ENCODE measurements at places on chromosomes 6 and 20. TPM values are rescaled to one million over a fixed set of nuclear protein-coding genes. Genes with fewer than 3 reads are reported as not detected.
A peak's percentile ranks its signal among the peaks of the same experiment; 100 is the strongest.

Gene DACT2
- polyA plus RNA-seq = 6.2 TPM

Gene PDE7B
- 0.38 TPM for polyA plus RNA-seq

Gene ADGRF1
- polyA plus RNA-seq = 0.08 TPM

Gene ZNF334
- polyA plus RNA-seq = 11.6 TPM

Gene NOTCH4
- polyA plus RNA-seq = 45.2 TPM

Gene BPHL
- 19.5 TPM for polyA plus RNA-seq

Gene KHDRBS2
- polyA plus RNA-seq = not detected

Gene EEF1A2
- 28.2 TPM for polyA plus RNA-seq

Gene PCMTD2
- polyA plus RNA-seq = 22.2 TPM

Gene ABT1
- 10.2 TPM for polyA plus RNA-seq

- DNase-seq = peak; percentile 64
Observed at GRCh38 chr20:31560094-31560745, 44.9 kb upstream of the ID1 start.

DNA sequence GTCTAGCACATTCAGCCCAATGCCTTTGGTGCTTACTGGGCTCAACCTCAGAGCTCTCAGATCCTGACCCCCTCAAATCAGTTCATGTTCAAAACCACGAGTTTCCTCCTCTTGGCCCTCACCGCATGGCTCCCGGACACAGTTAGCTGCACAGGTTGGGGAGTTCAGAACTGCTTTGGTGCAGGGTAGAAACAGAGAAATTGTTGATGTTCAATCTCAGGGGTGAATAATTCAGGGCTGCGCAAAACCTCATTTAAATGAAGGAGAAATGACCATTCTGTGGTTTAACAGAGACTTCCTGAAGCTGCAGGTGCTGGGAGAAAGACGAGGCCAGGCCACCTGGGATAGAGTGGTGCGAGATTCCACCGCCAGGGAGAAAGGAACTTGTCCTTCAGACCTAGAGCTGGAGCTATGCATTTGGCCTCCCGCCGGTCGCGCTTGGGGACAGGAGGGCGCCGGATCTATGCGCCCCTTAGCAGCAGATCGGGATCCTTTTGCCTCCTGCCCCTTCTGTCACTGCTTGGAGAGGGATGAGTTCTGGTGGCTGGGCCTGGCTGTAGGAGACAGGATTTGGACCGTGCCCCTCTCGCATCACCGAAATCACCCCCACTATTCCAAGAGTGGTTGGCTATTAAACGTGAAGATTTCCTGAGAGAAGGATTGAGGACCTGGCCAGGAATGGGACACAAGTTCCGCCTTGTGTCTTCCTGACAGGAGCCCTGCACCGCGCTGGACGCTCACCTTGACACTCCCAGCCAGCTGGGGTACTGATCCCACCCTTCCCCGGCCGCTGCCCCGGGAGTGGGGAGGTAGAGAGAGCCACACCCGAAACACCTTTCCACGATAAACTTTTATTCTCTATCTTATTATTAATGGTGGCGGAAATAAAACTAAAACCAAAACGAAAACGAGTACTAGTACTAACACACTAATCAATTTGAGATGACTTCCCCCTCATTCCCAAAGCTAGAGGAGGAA, 767 bp upstream of the PAX1 start:
- DNase-seq = no peak

DNA sequence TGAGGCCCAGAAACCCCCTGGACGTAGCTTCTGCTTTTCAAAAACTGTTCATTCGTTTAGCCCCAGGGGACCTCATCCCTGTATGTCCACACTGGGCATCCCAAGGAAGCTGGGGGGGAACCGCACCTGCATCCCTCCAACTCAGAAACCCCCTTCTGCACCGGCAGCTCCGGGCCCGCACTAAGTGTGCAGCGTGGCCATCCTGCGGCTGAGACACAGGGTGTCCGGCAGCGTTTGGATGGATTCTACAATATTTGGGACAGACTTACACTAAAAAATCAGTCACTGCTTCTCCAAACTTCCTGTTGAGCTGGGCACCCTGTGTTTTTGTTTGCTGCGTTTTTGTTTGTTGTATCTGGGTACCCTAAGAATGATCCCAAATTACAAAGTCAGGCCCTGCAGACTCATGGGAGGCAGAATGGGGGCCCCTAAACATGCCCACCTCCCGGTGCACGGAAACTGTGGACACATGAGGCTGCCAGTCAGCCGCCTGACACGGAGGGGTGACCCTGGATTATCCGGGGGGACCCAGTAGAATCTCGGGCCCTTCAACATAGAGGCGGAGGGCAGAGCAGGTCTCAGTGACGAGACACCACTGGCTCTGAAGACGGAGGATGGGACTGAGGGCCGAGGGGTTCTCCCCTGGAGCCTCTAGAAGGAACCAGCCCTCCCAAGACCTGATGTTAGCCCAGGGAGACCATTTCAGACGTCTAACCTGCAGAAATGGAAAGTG, 88.2 kb upstream of the BHLHE23 start:
- no peak for DNase-seq

- peak; percentile 69 for DNase-seq
Observed at GRCh38 chr6:41066867-41067304, 5.3 kb downstream of the OARD1 start.

DNA sequence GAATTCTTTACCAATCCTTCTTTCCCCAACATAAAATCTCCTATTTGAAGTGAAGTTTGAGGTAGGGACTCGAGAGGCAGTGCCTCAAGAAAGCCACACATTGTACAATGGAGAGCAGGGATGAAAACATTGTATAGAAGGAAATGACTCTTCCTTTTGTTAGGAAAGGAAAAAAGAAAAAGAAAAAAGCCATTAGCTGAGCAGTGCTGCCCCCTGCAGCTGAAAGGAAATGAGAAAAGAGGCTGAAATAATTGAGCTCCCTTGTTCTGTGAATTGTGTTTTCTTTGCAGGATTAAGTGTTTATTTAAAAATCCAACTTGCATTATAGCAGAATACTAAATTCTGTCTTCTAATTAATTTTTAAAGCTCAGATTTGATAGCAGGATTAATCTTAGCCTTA, 162.9 kb upstream of the SASH1 start:
- no peak for DNase-seq

GRCh38 chr6:82095091-82095490, 152.5 kb downstream of the IBTK start:
- DNase-seq = no peak

DNA sequence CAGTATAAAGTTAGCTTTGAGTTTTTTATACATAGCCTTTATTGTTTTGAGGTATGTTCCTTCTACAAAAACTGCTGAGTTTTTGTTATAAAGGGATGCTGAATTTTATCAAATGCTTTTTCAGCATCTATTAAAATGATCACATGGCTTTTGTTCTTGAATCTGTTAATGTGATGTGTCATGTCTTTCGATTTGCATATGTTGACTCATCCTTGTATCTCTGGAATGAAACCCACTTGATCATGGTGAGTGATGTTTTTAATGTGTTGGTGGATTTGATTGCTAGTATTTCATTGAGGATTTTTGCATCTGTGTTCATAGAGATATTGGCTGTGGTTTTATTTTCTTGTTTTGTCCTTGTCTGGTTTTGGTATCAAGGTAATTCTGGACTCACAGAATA, 24.7 kb upstream of the BLCAP start:
- no peak for DNase-seq

- DNase-seq = no peak
Observed at GRCh38 chr6:165599121-165599520, 63.9 kb downstream of the PDE10A start.

GRCh38 chr6:29825848-29826247, 1.8 kb upstream of the HLA-G start:
- DNase-seq = no peak

- no peak for DNase-seq
Observed at GRCh38 chr20:26216025-26216424, 519.4 kb upstream of the ZNF337 start.

- no peak for DNase-seq
Observed at GRCh38 chr6:156735751-156736150, 41.4 kb upstream of the ARID1B start.

- no peak for DNase-seq
Observed at GRCh38 chr6:107618672-107619071, 128.8 kb downstream of the SOBP start.

- no peak for DNase-seq
Observed at GRCh38 chr20:42484790-42485375, 704.8 kb downstream of the PTPRT start.

DNA sequence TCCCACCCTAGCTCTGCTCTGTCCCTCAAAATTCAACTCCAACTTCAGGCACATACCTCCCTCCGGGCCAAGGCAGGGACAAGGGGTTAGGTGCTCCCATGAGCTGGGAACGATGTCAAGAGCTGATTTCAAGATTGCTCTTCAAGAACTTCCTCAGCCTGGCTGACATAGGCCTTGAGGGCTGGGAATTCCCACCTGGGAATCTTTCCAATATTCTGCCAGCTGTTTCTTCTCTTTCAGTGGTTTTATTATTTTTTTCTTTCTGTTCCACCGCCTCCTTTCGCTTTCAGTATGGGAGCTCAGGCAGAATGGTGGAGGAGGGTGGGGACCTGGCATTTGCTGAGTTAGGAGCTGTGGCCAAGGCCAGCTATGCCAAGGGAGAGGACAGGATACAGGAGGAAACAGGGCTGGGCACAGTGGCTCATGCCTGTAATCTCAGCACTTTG, 33.7 kb downstream of the SRSF3 start:
- DNase-seq = peak; percentile 59

GRCh38 chr6:156988276-156989158, 211.3 kb downstream of the ARID1B start:
- DNase-seq = no peak

DNA sequence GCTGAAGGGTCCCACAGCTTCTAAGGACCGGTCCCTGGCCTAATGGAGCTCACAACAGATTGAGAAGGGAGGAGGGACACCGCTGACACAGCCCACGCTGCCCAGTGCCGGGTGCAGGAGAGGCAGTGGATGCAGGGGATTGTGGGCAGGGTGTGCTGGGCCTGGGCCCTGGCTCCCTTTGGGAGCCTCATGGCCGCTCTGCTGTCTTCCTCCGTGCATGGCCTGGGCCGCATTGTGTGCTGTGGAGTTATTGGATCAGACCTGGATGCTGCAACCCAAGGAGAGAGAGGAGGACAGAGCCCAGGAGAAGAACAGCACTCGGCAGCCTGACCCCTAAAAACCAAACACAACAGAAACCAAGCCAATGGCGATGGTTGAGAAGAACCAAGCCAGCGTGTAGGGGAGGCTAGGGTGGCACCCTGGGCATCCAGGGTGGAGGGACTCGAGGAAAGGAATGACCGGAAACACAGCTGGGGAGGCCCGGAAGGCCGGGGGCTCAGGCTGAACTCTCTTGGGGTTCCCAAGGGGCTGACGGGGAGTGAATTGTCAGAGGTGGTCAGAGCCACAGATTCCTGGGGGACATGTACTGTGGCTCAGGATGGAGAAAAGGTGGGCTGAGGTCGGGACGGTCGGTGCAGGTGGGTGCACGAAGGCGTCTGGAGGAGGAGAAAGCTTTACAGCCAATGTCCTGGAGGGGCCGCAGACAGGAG, 41.0 kb downstream of the ERMARD start:
- DNase-seq = no peak

DNA sequence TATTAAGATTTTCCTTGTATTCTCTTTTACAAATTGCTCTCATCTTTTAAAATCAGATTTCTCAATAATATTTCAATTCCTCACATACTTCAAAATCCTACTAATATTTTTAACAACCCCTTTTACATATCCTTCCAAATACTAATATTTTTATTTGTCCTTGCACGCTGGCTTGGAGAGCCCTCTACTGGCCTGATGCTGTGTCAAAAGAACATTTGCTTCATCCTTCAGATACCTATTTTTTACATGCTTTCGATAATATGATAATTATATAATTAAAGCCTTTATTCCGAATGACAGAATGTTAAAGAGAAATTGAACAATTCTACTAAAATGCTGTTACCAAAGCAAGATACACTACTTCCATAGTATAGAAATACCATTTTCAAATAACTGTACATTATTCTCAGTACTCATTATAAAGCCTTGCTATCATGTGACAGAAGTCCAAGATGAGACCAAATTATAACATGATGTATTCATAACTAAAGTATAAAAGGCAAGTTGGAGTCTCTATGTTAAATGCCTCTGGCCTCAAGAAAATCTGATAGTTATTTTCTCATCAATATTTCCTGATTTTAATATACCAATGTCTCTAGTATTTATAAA, 39.0 kb upstream of the PLN start:
- no peak for DNase-seq

DNA sequence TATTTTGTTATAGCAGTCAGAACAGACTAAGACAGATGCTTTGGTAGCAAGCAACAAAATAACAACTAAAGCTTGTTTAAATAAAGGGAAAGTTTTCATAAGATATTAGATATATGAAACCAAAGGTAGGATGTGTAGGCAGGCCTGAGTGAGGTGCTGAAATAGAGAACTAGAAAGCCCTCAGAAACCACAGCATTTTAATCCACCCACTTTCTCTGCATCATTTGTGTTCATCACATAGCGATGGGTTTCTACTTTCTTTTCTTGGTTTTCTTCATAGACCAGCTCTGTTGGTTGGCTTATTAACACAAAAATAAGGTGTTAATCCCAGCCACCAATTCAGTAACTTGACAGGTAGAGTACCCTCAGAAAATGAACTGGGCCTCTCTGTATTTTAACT, 58.6 kb downstream of the RPS12 start:
- DNase-seq = no peak

- no peak for DNase-seq
Observed at GRCh38 chr20:47315339-47316056, 41.0 kb downstream of the ZMYND8 start.

DNA sequence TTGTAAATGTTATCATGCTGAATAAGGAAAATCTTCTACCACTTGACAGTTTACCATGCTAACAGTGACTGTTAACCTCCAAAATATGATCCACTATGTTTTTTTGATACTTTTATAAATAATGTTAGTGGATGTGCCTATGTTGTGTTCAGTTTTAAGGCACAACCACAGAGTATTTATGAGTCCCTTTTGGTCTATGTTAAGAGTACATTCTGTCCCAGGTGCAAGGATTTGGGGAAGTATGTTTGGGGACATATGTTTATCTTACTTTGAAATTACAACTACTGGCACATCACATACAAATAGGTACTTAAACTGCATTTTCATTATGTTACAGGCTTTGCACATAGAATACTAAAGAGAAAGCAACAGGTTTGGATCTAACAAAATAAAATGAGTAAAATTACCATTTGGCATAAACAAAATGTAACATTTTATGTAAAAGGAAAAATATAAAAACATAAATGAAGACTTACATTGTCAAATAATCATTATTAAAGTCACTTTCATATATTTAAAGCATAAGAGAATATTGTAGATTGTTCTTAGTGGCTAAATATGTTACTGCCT, 71.2 kb downstream of the SESN1 start:
- no peak for DNase-seq

GRCh38 chr6:38773338-38773737, 58.2 kb downstream of the DNAH8 start:
- no peak for DNase-seq

- DNase-seq = no peak
Observed at GRCh38 chr6:153729189-153729588, 309.9 kb upstream of the OPRM1 start.

GRCh38 chr6:31657406-31658157, 1.9 kb downstream of the APOM start:
- DNase-seq = no peak

DNA sequence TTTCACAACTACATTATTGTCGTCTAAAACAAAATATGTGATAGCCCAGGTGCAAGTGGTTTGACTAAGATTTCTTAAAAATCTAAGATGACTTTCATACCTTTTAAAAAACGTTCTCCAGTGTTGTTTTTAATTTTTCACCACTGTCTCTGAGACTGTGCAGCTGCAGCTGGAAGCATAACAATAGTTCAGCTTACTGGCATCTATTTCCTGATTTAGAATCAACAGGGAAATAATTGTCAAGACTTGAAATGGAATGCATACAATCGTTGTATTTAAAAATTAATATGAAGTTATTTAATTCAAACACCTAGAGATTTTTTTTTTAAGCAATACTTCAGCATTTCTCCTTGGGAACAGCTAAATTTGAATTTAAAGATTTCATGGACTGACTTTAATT, 982.0 kb upstream of the EPHA7 start:
- no peak for DNase-seq
